ENCODE measurements at places on chromosomes 12 and 14. TPM values are rescaled to one million over a fixed set of nuclear protein-coding genes. Genes with fewer than 3 reads are reported as not detected.

Gene AICDA
- total RNA-seq, result not detected

Gene GPX2
- not detected for total RNA-seq

Gene APOF
- not detected for total RNA-seq

Gene SMIM41
- total RNA-seq, result not detected

Gene RBP5
- total RNA-seq, result not detected

Gene SAMD4A
- total RNA-seq, result 13.6 TPM

Gene PMCH
- total RNA-seq, result not detected

Gene METAP2
- 57.8 TPM for total RNA-seq

Gene TMTC1
- 18.8 TPM for total RNA-seq

All from regular cardiac myocyte (primary cell).